ENCODE measurements at places on chromosomes 1 and 21. TPM values are rescaled to one million over a fixed set of nuclear protein-coding genes. Genes with fewer than 3 reads are reported as not detected.

NBPF4 gene
- total RNA-seq = not detected

TDRD5 gene
- total RNA-seq = not detected

MAGI3 gene
- 6.6 TPM for total RNA-seq

LAPTM5 gene
- total RNA-seq = 62.8 TPM

ASCL5 gene
- not detected for total RNA-seq

CTSK gene
- total RNA-seq = 9.4 TPM

OR2L8 gene
- not detected for total RNA-seq

SPATA21 gene
- not detected for total RNA-seq

FAM167B gene
- total RNA-seq = 6.4 TPM

C1orf87 gene
- not detected for total RNA-seq

RPTN gene
- total RNA-seq = not detected

DNAJC8 gene
- 45.8 TPM for total RNA-seq

CFHR1 gene
- not detected for total RNA-seq

MARK1 gene
- 20.0 TPM for total RNA-seq

RNU1-2 gene
- not detected for total RNA-seq

TSPEAR gene
- not detected for total RNA-seq

HNRNPU gene
- 206 TPM for total RNA-seq

LYPD8 gene
- not detected for total RNA-seq

CATSPERE gene
- 0.63 TPM for total RNA-seq

TMIGD3 gene
- total RNA-seq = 0.63 TPM

PDE9A gene
- 1.1 TPM for total RNA-seq

MYOG gene
- total RNA-seq = not detected

OR6K3 gene
- not detected for total RNA-seq

PPIAL4G gene
- total RNA-seq = not detected

C4BPA gene
- 3.6 TPM for total RNA-seq

CELA2A gene
- not detected for total RNA-seq

RXRG gene
- 3.3 TPM for total RNA-seq

GART gene
- 29.7 TPM for total RNA-seq

LHX8 gene
- not detected for total RNA-seq

GPR52 gene
- 0.98 TPM for total RNA-seq

SRSF10 gene
- total RNA-seq = 38.6 TPM

Data from right atrium auricular region (tissue), 2 donors.